Epithelial cell of proximal tubule (primary cell): ENCODE measurements at places on chromosomes 3 and 15. TPM values are rescaled to one million over a fixed set of nuclear protein-coding genes. Genes with fewer than 3 reads are reported as not detected.
A peak's percentile ranks its signal among the peaks of the same experiment; 100 is the strongest.

DNA sequence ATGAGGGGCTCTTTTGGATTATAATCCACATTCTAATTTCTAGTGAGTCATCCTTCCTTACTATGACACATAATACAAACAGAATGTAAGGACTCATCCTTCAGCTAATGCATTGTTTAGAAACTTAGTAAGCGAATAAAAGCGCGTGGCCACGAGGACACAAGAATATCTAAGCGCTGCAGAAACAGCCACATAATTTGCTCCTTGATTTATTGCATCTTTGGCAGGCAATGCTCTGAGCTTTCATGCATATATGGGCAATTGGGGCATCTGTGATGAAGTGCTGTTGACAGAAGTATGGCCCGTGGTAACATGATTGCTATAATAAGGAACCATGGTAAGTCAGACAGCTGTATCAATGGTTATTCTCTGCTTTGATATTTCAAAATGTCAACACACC lies 191.3 kb upstream of the ZNF385D start:
- no peak for DNase-seq

- DNase-seq: no peak
Measured at GRCh38 chr15:60373327-60373726, 24.5 kb downstream of the ANXA2 start.

GRCh38 chr3:171306631-171307030 lies 153.6 kb downstream of the TNIK start:
- peak; percentile 90 for DNase-seq

Gene PLXNA1
- total RNA-seq: 35.5 and 42.2 TPM in 2 replicates

DNA sequence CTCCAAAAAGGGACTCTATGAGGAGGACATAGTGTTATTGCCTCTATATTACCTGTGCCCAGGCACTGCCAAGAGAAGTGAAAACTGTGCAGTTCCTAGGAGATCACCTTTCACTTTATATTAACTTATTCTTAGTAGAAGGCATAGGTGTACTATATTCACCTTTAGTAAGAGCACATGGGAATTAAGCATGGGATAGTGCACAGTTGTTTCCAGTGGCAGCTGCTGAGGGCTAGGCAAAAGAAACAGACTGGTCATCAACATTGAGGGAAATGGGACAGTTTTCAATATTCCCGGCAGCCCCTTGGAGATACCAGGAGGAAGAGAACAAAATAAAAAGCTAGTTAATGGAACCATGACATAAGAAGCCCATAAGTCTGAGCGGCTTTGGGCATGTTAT lies 100.9 kb downstream of the PLCL2 start:
- DNase-seq: no peak

DNA sequence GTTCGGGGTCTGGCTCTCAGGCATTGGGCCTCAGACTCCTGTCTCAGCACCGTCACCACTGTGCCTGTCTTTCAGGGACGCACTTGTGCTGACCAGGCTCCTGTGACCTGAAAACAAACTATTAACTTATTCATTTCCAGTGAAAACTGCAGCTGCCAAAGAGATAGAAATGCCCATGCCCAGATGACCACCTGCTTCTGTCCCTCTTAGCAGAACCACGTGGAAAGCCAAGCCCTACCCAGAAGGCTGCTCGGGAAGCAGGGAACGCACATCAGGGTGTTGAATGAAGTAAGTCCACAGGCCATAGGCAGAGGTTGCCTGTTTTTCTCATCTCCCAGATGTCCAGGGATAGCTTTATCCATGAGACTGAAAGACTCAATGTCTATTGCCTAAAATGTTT lies 219.3 kb downstream of the EBLN2 start:
- no peak for DNase-seq

Gene HRG
- not detected in 2 replicates for total RNA-seq

- no peak for DNase-seq
Measured at GRCh38 chr3:193842832-193843473, 249.9 kb downstream of the OPA1 start.

Gene ASB14
- total RNA-seq: not detected in 2 replicates

Gene KBTBD13
- total RNA-seq: not detected in 2 replicates

DNA sequence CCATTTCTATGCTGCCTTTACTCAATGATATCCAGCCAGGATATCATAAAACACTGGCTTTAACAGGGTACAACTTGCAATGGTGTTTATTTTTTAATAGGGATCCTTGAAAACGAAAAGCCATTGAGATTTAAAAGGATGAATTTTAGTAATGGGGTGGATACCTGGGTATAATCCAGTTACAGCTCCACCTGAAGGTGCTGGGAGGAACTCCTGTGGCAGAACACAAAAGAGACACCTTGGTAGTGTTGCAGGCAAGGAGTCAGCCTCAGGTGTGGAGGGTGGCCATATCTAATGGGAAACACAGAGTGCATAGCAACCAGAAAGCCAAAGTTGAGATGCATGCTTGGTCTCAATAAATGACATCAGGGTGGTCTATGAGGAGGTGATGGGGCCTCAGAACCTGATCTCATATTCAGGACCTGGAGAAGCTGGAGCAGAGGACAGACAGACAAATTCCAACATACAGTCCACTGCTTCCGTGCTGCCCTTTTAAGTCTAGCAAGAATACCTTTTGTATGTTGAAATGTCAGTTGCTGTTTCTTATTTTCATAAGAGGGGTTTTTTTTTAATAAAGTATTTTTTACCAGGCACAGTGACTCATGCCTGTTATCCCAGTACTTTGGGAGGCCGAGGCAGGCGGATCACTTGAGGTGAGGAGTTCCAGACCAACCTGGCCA lies 12.0 kb upstream of the PAQR9 start:
- DNase-seq: no peak

GRCh38 chr3:77244981-77245380 lies 205.1 kb downstream of the ROBO2 start:
- DNase-seq: no peak

DNA sequence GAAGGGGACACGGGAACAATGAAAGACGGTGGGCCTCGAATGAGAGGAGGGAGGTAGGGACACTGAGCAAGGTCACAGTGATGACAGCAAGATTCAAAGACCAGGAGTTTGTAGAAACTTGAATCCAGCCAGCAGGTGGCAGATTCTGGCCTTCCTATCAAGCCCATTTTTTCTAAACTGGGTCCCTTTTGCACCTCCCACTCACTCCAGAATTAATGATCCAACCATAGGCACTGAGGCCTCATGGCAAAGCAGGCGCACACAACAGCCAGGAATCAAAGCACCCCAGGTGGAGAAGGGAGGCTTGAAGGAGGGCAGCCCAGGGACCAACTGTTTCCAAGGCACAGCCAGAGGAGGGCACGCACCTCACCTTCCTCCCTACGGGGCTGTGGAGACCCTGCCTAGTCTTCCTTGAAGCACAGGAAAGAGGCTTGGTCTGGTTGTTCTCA lies 90.2 kb downstream of the ANP32A start:
- DNase-seq: peak; percentile 22

Gene SAMMSON
- total RNA-seq: not detected in 2 replicates

- DNase-seq: no peak
Measured at GRCh38 chr3:55923207-55923606, 436.1 kb upstream of the WNT5A start.

Gene ADGRG7
- total RNA-seq: not detected in 2 replicates
